ENCODE measurements at places on chromosomes 3 and 15. TPM values are rescaled to one million over a fixed set of nuclear protein-coding genes. Genes with fewer than 3 reads are reported as not detected.

DNA sequence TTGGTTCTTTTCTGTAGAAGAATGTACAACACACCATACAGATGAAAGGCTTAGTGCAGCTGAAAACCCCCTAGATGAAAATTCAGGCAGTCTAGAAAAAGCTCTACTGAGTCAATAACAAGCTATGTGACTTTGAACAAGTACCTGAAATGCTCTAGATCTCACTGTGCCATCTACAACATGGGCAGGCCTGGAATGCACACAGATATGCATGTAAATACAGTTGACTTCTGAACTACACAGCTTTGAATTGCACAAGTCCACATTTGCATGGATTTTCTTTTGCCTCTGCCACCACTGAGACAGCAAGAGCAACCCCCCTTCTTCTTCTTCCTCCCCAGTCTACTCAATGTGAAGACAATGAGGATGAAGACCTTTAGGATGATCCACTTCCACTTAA, 98.4 kb downstream of the CNTN3 start:
- DNase-seq: no peak

- no peak for DNase-seq
These were observed 23.3 kb downstream of the ZNF710 start for GRCh38 chr15:90024406-90024805.

DNA sequence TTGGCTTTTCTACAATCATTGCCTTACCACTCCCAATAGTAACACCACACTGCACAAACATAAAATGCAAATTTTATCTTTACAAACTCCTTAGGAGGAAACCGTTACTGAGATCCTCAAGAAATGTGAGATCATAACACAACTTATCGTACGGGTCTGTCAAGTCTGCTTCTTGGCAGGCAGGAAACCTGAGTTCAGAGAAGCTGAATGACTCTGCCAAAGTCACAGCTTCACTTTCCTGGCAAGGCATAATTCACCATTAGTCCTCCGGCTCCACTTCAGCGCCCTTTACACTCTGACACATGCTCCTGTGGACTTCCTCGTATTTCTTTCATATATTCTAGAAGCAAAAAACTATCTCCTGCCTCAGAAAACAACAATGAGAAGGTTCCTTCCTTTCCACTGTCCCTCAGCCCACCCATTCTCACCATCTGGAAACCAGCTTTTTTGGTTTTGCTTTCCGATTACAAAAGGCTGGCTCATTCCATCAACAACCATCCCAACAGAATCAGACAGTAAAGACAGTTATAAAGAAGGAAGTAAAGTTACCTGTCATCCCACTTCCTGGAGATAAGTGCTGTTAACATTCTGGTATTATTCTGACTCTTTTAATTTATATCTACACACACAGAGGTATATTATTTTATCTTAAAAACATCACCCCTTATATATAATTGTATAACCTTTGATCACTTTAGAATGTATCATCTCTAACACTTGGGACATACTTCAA, 223.4 kb downstream of the STT3B start:
- DNase-seq: no peak

GRCh38 chr15:68271854-68272471, 5.6 kb upstream of the FEM1B start:
- DNase-seq: no peak

DNA sequence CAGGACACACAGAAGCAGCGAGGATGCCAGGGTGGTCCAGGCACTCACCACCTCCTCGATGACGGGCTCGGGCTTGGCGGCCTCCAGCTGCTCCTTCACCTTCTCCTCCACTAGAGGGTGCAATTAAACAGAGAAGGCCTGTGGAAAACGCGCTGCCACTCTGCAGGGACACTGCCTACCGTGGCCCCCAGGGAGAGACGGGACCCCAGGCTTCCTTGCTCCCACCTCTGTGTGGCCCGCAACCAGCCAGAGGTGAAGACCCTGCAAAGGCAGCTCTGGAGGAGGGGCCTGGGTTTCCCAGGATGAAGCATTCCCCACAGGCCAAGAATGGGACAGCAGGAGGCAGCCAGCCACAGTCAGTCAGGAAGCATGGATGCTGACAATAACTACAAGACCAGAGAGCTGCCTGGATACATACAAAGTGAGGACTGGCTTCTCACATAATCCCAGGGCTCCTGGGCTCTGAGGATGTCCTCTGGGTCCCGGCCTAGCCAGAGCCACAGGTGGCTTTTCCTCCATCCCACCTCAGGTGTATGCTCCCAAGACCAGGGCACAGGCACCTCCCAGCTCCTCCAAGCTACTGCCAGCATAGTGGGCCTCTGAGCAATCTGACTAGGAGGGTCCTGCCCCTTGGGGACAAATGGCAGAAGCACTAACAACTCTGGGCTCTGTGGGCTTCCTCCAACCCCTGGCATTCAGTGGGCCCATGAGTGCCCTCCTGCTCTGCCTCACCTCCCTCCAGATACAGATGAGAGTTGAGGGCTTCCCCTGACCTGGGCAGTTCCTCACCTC, 46.2 kb downstream of the PTH1R start:
- no peak for DNase-seq

DNA sequence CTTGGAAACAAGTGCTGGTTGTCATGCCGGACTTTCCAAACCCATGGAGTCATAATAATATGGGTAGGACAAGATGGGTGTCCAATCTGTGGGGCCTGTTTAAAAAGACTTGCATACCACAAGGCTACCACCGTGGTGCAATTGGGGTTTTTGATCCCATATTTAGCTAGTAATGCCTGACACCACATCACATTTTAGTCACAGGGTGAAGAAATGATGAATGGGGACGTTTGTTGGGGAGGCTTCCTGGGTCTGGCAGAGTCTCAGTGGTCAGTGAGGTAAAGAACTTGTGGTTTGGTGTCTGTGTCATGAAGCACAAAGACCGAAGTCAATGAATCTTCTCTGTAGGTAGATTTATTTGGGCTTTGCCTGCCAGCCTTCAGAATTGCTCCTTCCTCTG, 31.0 kb downstream of the P3H2 start:
- DNase-seq: no peak

GRCh38 chr3:78588906-78589621, 1178.7 kb downstream of the ROBO1 start:
- peak; percentile 46 for DNase-seq

- DNase-seq: no peak
These were observed 366.3 kb upstream of the LRRC3B start for GRCh38 chr3:26256224-26256623.

- no peak for DNase-seq
These were observed 77.0 kb downstream of the NTRK3 start for GRCh38 chr15:88179562-88179961.

The NDN gene
- polyA plus RNA-seq: 73.4 TPM

The TMCO5A gene
- polyA plus RNA-seq: not detected

The ATP8B4 gene
- polyA plus RNA-seq: 3.6 TPM
